Spinal cord (tissue), 10 donors: ENCODE measurements at places on chromosomes 16 and 17. TPM values are rescaled to one million over a fixed set of nuclear protein-coding genes. Genes with fewer than 3 reads are reported as not detected.

The MMP28 gene
- polyA plus RNA-seq, result 34.9 TPM

The RNF213 gene
- 49.3 TPM for polyA plus RNA-seq

The KRTAP1-5 gene
- polyA plus RNA-seq, result not detected

The RTN4RL1 gene
- 11.4 TPM for polyA plus RNA-seq

The KRT27 gene
- not detected for polyA plus RNA-seq

The ACADVL gene
- polyA plus RNA-seq, result 381 TPM

The PRR15L gene
- polyA plus RNA-seq, result 0.27 TPM

The NPIPA2 gene
- not detected for polyA plus RNA-seq

The HEATR9 gene
- not detected for polyA plus RNA-seq

The ODAD4 gene
- 7.1 TPM for polyA plus RNA-seq

The TEX19 gene
- not detected for polyA plus RNA-seq

GRCh38 chr17:69414408-69415274 lies at the start of gene MAP2K6:
Gene MAP2K6, plus strand, starts transcription at chr17:69414697. Its CDS starts 288 bp downstream, at chr17:69414985.
- peak; percentile 96 for DNase-seq

GRCh38 chr17:81120695-81121621 lies 44.3 kb upstream of the PVALEF start:
- DNase-seq, result no peak

DNA sequence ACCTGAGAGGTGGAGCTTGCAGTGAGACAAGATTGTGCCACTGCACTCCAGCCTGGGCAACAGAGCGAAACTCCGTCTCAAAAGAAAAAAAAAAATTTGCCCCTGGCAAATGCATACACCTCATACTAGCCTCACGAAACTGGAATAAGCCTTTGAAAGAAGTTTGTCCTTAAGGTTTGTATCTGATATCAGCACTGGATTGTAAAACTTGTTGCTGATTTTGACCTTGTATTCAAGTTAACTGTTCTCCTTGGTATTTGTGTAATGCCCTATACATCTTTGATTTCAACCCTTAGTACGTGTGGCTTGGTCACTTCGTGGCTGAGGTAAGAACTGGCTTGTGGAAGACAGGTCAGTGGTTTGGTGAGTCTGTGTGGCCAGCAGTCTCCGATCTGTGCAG lies 6.2 kb upstream of the FLCN start:
- no peak for DNase-seq

DNA sequence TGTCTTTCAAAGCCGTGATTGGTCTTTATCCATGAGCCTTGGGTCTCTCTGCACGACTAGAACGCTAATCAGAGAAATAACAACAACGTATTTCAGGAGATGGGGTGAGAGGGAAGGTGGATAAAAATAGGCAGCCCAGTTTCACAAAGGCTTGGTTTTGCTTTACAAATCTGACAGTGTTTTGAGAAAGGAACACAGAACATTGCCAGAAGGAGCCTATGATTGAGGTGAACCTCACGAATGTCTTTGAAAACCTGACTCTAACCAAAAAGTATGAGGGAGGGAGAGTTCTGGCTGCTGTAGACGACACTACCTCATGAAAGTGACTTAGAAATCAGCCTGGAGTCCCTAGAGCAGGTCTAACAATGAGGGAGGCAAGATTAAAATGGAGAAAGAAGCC lies 38.0 kb upstream of the NOL11 start:
- DNase-seq, result no peak

DNA sequence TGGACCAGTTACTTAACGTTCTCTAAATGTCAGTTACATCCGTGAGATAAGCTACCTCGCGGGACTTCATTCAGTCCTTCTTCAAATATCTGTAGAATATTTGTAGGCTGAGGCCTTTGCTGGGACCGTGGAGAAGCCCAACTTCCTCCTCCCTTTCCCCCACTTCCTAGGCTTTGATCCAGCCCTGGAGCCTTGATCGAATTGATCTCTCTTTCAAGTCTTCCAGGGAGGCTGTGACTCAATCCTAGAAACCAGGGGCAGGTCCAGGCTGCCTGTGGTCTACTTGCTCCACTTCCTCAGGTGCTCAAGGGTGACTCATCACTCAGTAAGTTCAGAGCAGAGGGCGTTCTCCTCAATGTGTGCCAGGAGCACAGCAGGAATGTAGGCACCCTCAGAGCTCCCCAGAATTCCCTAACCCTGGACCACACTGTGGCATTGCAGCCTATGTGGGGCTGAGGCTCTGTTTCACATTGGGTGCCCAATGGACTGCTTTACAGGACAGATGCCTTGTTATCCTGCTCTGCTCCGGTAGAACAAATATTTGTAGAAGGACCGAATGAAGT lies 11.2 kb upstream of the CEP20 start:
- no peak for DNase-seq

DNA sequence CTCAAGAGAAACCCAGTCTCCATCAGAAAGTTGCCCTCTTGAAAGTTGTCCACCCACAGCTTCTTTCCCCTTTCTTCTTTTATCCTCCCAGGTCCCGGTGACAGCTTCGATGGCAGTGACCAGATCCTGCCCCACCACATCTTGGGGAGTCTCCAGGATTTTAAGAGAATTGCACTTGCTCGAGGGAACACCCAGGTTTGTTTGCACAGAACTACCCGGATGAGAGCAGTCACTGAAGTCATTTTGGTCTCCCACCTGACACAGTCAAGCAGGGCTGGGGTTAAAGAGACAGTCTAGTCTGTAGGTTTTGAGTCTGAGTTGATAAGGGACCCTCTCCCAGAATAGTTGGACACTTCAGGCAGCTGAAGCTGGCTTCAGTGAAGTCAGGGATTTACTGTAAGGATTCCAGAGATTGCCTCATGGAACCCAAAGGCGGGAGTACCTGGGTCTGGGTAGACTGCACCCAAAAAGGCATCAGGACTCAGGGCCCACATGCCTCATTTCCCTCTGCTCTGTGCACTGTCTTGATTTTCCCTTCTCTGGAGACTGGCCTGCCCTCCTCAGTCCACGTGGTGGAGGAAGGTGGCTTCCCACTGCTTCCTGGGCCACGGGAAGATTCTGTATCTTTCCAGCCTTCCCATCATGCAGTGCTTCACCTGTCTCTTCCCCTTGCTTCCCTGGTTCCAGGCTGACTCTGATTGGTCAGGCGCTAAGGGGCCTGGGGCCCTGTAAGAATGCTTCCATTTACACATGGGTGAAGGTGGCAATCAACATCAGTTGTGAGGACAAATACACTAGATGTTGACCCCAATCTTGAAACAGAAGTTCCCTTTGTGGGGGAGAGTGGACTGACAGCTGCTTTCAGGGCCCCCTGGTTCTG lies 9.5 kb downstream of the MYCBPAP start:
- DNase-seq, result no peak

DNA sequence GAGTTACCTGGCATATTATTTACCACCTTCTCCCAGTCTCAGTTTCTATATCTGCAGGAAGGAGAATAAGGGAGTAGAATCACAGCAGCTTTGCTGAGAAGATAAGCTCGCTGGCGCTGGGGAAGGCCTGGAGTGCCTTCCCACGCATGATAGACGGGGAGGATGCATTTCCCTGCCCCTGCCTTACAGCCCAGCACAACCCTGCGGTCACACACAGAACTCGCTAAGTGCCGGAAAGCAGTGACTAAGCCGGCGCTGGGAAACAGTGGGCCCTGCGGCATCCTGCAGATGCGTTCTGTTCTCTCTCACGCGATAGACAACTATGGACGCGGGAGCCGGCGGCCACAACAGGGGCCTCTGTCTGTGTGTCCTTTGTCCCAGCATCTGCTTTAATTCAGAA lies 4.8 kb downstream of the CA5A start:
- DNase-seq, result no peak

GRCh38 chr17:58353389-58353825 lies 1.4 kb upstream of the SUPT4H1 start:
- DNase-seq, result no peak

GRCh38 chr17:81807839-81808238 lies 3.9 kb downstream of the GCGR start:
- no peak for DNase-seq

DNA sequence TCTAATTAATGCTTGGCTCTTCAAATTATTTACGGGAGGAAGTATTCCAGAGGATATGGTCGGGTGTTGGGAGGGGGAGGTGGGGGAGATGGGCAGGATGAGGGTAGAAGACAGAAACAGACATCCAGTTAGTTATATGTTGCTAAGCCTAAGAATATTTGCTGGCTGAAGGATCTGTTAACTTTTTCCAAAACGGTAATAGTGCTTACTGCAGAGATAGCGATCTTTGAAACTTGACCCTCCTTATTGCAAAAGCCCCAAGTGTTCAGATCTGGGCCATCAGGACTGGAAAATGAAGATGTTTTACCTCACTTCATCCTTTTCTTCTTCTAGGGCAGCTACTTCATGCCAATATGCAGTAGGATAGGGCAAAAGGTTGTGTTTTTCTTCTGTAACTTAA lies 27.0 kb upstream of the MMD start:
- no peak for DNase-seq

- no peak for DNase-seq
Measured at GRCh38 chr17:1482680-1483079, 9.8 kb downstream of the MYO1C start.

DNA sequence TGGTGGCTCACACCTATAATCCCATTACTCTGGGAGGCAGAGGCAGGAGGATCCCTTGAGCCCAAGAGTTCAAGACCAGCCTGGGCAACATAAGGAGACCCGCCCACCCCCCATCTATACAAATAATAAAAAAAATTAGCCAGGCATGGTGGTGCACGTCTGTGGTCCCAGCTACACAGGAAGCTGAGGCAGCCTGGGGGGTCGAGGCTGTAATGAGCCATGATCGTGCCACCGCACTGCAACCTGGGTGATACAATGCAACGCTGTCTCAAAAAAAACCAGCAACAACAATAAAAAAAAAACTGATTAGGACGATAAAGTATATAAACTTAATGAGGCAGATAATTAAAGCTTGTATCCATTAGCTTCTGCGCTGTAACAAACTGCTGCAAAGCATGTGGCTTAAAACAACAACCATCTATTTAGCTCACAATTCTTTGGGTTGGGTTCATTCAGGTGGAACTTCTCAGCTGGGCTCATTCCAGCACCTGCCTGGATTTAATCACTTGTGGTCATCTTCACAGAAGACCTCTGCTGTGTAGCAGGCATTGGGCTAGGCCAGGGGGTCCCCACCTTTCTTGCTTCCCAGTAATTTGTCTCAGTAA lies 45.8 kb downstream of the LCMT1 start:
- peak; percentile 88 for DNase-seq

- DNase-seq, result peak; percentile 88
Measured at GRCh38 chr17:57955183-57955931, at the start of gene CUEDC1. Gene CUEDC1, minus strand, starts transcription at chr17:57955412. Its CDS starts 69,848 bp downstream, at chr17:57885564.

DNA sequence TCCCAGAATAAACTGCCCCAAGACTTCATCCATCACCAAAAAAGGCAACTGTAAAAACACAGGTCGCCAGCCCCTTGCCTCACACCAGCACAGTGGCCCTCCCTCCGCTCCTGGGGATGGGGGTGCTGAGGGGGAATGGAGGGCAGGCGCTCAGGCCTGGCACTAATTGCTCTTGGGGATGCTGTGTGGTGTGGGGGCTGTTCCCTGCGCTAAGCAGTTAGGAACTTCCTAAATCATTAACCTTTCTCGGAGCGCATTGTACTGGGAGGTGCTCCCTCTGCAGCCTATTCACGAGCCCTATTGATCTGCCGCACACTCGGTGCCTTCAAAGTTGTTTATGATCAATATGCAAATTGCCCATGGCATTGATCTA lies 199.9 kb downstream of the ZFHX3 start:
- DNase-seq, result no peak

DNA sequence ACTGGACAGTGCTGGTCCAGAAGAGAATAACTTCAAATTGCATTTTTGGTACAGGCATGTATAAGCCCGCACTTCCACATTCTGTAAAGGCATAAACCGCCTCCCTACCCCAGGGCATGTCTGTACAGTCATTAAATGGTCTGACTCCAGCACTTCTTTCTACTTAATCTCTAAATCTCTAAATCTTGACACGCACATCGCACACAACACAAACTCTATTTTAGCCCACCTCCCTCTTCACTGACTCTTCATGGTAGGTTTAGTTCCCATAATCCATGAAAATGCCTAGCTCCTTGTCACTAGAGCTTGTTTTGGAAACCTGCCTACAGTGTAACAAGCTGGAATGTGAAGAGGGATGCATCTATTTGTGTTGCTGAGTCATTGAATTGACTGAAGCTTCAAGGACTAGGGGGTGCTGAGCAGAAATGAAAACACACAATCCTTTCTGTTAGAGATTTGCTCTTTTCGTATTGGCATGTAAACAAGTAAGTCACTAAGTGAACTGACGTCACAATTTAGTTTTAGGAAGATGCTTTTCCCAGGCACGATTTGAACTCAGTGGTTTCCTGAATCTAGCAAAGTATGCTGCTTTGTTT lies 1.6 kb upstream of the DUSP14 start:
- DNase-seq, result peak; percentile 59

- peak; percentile 41 for DNase-seq
Measured at GRCh38 chr16:62955033-62955349, 918.8 kb upstream of the CDH8 start.

GRCh38 chr16:55836158-55836611 lies 3.3 kb upstream of the CES1 start:
- DNase-seq, result no peak

DNA sequence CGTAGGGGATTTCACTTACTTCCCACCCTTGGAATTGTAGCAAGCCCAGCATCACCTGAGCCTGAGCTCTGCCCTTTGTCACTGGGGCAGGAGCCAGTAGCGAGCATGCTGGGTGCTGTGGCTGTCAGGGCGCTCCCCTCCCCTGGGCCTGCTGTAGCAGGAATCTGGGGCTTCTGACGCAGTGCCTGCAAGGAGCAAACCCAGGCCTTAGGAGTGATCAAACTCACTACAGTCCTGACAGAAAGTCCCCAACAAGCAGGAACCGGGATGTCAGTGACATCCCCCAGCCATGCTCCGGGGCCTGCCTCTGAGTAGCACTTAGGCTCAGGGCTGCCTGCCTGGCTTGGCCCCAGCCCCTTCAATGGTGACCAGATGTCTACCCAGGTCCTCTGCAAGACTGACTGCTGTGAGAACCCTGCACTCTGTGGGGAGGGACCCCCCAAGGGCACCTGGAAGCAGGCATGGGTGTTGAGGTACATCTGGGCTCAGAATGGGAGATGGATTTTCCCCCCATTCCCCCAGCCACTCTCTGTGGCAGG lies 23.5 kb downstream of the PLD6 start:
- DNase-seq, result no peak

DNA sequence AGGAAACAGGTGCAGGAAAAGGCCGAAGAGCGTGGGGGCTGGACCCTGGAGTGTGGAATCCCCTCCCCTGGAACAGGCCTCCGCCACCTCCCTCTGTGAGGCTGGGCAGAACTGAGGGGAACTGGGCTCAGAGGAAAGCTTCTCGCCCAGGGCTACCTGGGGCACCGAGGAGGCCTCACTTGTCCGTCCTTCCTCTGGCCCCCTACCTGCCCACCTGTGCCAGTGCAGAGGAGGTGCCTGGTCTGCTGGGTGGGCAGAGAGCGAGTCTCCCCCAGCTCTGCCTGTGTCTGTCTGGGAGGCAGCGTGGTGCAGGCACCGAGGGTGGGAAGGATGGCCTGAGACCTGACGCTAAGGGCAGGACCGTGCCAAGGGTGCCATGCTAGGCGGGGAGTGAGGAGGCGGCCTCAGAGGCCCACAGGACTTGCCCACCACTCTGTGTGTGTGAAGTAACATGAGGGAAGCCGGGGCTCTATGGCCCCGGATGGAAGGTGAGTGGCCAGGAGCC lies 42.2 kb downstream of the ZFPM1 start:
- no peak for DNase-seq
